ENCODE measurements at places on chromosomes 12 and 14.

DNA sequence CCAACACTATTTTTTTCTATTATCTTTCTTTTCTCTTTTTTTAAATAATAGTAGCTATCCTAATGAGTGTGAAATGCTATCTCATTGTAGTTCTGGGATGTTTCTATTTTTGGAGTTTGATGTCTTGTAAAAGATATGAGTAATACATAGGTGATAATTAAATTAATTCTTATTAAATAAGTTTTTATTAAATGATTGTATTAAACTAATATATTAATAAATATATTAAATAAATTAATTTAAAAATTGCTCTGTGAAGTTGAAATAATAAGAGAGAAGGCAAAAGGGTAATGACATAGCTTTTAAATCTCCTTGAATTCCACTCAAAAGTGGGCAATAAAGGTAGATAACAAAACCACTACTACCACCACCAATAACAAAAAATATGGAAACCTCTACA is 230.2 kb upstream of the SSTR1 start:
- no peak for DNase-seq

DNA sequence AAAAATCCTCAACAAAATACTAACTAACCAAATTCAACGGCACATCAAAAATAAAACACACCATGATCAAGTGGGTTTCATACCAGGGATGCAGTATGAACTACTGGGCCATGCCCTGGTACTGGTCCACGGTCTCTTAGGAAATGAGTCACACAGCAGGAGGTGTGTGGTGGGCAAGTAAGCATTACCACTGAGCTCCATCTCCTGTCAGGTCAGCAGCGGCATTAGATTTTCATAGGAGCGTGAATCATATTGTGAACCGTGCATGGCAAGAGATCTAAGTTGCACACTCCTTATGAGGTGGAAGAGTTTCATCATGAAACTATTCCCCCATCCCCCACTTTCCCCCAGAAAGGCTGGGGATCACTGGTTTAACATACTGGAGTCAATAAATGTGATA is 6.7 kb upstream of the LGR5 start:
- no peak for DNase-seq

- DNase-seq = no peak
These were observed 359.4 kb upstream of the FOXG1 start for GRCh38 chr14:28407031-28407825.

- DNase-seq = no peak
These were observed 4.9 kb downstream of the CACNA2D4 start for GRCh38 chr12:1913377-1914113.

DNA sequence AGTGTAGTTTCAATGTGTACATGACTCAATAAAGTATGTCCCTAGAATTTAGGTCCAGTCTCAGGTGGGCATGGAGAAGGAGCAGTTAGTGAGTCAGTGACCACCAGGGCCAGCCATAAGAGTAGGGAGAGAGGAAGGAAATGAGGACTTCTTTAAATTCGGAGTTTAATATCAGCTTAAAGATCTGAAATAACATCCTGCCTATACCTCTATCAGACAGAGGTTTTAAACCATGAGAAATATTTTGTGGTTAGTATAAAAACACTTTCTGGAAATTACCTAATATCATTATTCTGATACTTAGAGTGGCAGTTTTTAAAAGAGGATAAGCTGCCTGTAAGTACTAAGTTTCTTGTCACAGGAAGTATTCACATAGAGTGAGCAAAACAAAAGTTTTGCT is 61.7 kb upstream of the ST8SIA1 start:
- DNase-seq = no peak

DNA sequence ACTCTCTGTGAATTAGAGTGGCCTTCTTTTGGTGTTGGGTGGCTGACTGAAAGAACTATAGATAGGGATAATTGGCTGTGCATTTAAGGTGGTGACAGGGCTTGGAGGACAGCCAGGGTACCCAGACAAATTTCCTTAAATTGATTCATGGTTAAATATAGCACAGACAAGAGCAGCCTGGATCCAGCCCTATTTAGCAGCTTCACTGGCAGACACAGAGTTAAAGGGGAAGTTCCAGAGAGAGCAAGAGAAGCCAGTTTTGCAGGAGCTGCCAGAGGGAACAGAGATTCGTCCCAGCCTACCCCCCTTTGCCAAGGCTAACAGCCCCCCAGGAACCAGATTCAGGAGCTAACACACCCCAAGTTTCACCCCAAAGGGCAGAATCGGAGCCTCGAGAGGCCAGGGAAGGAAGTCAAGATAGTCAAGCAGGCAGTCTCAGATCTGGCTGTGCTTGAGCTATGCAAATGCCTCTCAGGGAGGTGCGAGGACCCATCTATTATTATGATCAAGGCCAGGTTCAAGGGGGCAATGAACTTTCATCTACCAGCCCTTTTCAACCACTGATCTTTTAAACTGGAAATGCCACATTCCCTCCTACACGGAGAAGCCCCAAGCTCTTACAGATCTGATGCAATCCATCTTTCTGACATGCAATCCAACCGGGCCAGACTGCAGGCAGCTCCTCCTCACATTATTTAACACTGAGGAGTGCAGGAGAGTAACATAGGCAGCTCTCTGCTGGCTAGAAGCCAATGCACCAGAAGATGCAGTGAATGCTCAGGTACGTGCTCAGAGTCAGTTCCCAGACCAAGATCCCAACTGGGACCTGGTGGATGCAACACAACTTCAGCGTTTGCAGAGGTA is 58.2 kb downstream of the DHRS2 start:
- DNase-seq = no peak

GRCh38 chr12:128267651-128268378 is 845 bp downstream of the TMEM132C start:
- no peak for DNase-seq

DNA sequence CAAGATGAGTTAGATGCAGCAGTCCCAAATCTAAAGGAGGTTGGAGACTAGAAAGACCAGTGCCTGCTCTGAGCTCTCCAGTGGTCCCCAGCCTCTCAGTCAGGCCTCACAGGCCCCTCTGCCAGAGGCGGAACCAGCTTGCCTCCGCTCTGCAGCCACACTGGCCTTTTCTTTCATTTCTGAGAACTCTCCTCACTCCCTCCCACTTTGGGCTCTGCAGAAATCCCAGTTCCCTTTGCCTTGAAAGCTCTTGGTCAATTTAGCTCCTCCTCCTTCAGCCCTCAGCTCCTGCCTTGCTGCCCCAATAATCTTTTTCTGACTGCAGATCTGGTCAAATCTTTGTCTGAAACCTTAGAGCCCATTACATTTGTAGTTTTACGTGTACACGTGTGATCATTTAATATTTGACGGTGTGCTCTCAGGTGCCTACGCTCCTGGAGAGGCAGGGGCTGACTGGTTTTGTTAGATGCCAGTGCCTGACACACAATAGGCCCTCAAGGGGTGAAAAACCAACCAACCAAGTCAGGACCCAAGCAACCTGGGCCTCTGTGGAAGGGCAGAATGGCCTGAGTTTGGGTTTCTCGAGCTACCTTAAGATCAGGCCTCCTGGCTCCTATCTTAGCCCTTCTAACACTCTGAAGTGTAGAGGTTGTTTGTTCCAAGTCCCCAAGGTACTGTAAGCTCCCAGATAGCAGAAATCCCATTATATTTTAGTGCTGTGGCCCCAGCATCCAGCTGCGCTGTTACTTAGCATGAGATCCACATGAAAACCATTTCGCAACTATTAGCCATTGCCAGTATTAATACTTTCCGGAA is 1.1 kb upstream of the NUDT4 start:
- DNase-seq = no peak

GRCh38 chr12:53308276-53308675 is 8.8 kb downstream of the MYG1 start:
- no peak for DNase-seq

GRCh38 chr14:90969531-90970166 is 90.8 kb downstream of the RPS6KA5 start:
- no peak for DNase-seq

DNA sequence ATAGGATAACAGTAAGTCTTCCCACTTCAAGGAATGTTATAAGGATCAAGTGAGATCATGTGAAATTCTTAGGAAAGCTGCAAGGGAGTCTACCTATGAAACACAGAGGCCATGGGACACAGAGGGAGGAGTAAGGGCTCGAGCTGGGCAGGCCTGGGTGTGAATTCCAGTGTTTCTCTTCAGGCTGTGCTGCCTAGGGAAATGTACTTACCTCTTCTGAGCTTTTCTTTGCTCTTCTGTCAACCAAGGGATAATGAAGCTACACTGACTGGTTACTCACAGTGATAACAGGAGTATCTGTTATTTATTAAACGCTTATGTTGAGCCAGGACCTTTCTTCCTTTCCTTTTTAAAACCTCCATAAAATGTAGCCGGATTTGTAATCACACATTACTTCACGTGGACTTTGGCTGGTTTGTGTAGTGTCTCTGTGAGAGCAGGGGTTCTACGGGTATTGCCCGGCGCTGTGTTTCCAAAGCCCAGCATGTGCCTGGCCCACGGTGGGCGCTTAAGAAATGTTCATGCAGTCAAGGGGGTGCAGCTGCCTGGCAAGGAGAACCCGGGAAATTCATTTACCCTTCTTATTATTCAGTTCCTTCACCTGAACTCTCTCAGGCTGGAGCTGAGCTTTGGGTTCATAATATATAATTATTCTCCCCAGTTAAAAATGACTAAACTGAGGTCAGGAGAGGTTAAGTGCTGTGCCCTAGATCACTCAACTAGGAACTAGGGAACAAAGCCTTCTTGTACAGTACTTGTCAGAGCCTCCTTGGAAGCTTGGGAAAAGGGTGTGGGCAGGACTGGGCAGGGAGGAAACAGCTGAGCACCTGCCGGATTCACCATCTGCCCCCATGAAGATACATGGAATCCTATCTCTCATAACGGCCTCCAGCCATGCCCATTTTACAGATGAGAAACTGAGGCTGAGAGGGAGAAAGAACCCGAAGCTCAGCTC is 214.2 kb downstream of the CACNA1C start:
- DNase-seq = no peak

- DNase-seq = no peak
These were observed 7.6 kb upstream of the SLC25A21 start for GRCh38 chr14:37179896-37180502.

DNA sequence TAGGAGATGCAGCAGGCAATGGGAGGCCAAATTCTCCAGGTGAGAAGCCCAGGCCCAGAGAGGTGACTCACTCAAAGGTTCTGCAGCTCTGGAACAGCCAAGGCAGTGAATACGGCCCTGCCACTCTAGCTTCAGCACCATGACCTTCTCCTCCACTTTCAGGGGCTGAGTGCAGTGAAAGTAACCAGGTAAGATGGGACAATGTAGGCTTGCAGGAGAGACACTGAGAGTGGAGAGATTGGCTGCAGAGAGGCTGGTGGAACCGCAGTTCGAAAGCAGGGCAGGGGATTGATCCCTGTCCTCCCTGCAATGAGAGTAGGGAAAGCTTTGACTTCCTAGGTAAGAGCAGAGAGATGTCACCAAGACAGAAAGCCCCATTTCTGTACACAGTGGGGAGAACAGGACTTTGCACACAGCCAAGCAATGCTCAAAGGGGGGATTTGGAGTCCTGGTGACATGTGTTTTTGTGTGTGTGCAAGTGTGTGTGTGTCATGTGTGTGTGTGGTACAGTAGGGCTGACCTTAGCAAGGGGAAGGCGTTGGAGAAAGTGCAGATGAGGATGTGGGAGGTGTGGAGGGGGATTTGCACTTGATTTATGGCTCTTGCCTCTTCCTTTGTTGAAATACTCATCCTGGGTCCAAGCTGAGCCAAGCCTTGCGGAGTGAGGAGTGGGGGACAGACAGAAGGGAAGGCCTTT is 12.7 kb downstream of the DHRS2 start:
- DNase-seq = no peak

- no peak for DNase-seq
These were observed 9.5 kb upstream of the IRF2BPL start for GRCh38 chr14:77037938-77038568.

DNA sequence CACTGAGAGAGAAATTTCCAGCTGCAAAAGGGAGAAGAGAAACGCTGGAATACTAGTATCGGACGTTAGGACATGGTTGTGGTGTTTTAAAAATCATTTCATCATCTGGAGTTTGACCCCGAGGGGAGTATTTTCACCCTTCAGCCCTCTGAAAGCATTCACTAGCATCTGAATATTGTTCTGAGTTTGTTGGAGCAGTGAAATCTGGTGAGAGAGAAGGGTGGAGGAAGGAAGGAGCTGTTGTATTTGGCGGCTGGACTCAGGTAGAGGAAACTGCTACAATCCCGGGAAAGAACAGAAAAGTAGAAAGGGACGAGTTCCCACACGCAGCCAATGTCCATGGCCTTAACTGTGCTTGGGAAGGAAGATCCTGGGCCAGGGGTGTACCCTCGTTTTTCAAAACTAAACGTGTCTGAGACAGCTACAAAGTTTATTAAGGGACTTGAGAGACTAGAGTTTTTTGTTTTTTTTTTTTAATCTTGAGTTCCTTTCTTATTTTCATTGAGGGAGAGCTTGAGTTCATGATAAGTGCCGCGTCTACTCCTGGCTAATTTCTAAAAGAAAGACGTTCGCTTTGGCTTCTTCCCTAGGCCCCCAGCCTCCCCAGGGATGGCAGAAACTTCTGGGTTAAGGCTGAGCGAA is 896 bp upstream of the CDKN1B start:
- DNase-seq = no peak

- DNase-seq = no peak
These were observed 519 bp upstream of the AP1G2 start for GRCh38 chr14:23568021-23568599.

GRCh38 chr14:98103705-98104104 is 1168.3 kb downstream of the BCL11B start:
- no peak for DNase-seq

Data from activated B cell treated with CpG ODN at 0.5 μM for 24 hours (primary cell).